Activated CD8-positive, alpha-beta memory T cell treated with anti-CD3 and anti-CD28 coated beads for 4 hours (primary cell): ENCODE measurements at places on chromosomes 3 and 15.

GRCh38 chr3:100075851-100076730 is 38.2 kb downstream of the FILIP1L start:
- DNase-seq, result no peak

- no peak for DNase-seq
Observed at GRCh38 chr3:260898-261297, 64.3 kb downstream of the CHL1 start.

DNA sequence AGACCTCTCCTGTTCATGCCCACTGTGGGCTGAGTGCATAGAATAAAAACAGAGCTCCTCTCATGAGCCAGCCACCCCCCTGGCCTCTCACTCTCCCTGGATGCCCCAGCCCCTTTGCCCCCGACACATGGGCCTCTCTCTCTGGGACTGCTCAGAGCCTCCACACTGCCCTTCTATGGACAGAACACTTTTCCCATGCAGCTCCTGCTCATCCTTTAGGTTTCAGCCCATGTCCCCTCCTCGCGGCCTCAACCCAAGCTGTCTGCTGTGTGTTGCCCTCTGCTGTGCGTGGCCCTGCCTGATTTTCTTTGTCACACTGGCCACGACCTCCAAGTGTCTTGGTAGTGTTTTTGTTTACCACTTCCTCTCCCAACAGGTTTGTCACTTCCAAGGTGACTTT is 20.7 kb upstream of the PRR23E start:
- no peak for DNase-seq

DNA sequence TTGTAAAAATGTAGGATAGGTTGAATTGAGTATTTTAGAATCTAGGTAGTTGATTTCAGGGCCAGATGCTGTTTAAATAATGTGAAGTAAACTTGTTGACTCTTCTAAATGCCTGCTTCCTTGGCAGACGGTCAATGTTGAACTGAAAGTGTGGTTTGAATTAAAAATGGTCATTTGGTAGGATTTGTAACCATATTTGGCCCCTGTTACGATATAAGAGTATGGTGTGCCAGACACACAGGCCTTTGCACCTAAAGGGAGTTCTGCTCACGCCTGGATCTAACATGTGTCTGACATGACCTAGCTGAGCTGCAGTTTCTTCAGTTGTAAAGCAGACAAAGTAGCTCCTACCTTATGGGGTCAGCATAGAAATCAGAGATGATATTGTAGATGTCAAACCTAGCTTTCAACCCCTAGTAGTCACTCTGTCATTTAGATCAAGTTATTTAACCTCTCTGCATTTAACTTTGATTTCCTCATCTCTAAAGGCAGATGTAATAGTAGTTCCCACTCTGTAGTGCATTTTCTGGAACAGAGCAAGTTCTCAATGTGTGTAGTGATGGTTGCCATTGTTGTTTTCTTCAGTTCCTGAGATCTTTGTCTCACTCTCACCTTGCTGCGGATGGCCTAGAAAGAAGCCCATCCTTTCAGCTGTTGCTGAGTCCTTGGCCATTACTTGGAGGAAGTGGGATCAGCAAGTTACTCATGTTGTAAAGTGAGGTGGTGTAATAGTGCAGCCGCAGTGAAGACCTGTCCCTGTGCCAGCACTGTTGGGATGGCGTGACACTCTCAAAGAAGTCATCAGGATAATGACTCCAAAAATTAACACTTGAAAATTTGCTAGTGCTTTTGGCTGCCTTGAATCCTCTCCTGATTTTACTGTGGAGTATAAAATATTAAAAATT is 90.2 kb downstream of the GHSR start:
- no peak for DNase-seq

DNA sequence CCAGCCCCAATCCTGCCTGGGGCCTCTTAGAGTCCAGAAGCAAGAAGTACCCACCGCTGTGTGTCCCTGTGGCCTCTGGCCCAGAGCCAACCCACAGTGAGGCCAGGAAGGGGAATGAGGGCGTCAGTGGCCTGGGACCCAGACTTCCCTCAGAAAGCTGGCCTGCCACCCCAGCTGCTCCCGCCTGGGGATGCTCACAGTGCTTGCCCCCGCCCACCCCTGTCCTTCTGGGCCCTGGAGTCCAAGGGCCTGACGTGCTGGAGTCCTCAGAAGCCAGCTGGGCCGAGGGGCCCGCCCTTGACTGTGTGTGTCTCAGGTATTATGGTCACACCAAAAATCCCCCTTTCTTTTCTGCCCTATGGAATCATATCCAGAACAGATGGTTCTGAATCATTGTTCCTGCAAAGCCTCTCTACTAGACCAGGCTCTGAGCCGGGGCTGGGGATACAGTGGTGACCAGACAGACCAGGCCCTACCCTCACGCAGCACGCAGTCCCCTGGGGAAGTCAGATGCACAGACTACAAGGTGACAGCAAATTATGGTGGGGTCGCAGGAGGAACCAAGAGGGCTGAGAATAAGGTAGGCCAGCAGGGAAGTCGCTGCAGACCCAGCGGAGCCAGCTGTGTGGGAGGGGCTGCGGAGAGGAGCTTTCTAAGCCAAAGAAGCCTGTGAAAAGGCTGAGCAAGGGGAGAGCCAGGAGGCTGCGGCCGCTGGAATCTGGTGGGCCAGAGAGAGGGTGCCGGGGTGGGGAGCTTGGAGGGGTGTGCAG is 99.1 kb downstream of the VGLL4 start:
- no peak for DNase-seq

GRCh38 chr3:47260605-47261004 is 22.0 kb downstream of the KIF9 start:
- DNase-seq, result no peak

DNA sequence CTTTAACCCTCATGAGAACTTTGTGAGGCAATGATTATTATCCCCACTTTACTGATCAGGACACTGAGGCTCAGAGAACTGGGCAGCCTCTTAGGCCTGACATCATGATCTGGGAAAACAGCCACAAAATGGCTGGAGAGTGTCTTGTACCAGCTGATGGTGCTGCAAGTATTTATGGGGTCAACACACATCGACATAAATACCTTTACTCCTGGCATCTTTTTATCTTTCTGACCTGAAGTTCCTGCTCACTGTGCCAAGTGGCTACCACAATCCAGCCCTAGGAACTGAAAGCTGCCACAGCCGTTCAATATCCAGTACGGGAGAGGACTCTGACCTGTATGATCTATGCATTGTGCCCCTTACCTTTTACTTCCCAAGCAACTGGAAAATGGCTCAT is 29.2 kb upstream of the MUC13 start:
- no peak for DNase-seq
